ENCODE measurements at places on chromosomes 5 and 9. TPM values are rescaled to one million over a fixed set of nuclear protein-coding genes. Genes with fewer than 3 reads are reported as not detected.
A peak's percentile ranks its signal among the peaks of the same experiment; 100 is the strongest.

DNA sequence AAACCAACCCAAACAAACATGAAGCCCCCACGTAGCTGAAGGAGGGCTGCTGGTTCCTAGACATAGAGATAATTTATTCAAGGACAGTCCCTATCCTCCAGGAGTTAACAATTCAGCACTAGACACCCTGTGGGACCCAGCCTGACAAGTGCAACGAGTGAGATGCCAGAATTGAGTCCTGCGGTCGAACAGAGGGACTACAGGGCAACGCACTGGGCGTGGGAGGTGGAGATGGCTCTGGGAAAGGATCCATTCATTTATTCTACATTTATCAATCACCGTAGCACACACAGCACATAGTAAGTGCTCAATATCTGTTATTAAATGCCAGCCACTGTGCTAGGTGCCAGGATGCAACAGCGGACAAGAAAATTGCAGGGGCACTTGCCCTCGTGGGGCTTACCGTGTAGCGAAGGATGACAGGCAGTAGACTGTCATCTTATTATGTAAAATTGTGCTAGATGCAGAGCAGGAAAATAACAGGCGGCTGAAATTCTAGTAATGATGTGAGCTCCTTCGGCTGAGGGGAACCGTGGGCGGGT lies 855 bp upstream of the ARHGAP26 start:
- no peak for DNase-seq

DNA sequence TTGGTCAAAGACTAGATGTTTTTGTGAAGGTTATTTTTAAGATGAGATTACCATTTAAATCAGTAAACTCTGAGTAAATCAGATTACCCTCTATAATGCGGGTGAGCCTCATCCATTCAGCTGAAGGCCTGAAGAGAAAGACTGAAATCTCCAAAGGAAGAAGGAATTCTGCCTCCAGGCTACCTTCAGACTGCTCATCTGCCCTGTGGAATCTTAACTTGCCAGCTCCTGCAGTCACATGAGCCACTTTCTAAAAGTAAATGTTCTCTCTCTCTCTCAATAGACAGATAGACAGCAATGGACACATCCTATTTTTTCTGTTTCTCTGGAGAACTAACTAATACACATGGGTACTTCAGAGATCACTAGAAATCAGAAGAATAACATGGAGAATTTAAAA lies 182.8 kb downstream of the CFAP90 start:
- DNase-seq: no peak

INSL4 gene
- total RNA-seq: not detected

MRNIP gene
- 33.9 TPM for total RNA-seq

GRCh38 chr9:13628526-13628925 lies 349.0 kb upstream of the MPDZ start:
- no peak for DNase-seq

TLX3 gene
- 5.2 TPM for total RNA-seq

DNA sequence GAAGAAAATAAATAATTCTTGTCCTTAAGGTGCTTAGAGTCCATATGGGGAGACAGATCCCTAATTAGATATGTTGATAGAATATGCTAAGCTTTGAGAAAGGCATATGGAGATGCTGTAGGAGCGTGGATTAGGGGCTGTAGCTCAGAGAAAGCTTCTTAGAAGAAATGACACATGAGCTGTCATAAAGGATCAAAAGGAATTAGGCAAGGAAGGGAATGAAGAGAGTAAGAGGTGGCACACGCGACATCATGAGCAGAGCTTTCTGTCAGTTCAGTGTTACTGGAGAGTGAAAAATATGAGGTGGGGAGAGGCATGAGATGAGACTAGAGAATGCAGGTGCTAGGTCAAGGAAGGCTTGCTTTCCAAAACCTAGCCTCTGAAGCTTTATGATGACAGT lies 118.6 kb downstream of the KIAA0825 start:
- no peak for DNase-seq

SLC25A2 gene
- total RNA-seq: 0.36 TPM

GAS1 gene
- 19.6 TPM for total RNA-seq

GALNT12 gene
- total RNA-seq: 10.3 TPM

EIF4EBP3 gene
- total RNA-seq: not detected

DMRTA1 gene
- 0.91 TPM for total RNA-seq

GRCh38 chr9:120484162-120484561 lies 95.8 kb downstream of the CDK5RAP2 start:
- no peak for DNase-seq

GRCh38 chr5:157443041-157443549 lies 16.9 kb upstream of the NIPAL4 start:
- DNase-seq: no peak

DNA sequence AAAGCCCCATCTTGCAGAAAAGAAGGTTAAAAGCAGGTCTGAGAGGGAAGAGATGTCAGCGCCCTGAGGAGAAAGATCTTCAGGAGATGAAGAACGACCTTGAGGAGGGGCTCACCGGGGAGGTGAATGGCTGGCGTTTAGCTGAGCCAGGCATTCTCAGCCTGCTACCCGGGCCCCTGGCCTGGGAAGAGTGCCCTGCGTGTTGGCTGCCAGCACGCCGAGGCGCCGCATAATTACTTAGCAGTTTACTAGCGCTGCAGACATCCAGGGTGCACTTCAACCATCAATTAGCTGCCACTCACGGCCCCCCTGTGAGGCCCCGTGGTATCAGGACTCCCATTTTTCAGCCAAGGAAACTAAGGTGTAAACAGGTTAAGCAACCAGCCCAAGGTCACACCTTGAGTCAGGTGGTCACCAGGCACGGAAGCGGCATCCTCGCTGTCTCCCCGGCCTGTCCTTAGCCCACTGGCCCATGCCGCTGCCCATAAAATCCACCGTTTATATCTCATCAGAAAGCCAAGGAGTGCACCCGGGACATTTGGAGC lies 551.9 kb downstream of the BNC2 start:
- no peak for DNase-seq

DNA sequence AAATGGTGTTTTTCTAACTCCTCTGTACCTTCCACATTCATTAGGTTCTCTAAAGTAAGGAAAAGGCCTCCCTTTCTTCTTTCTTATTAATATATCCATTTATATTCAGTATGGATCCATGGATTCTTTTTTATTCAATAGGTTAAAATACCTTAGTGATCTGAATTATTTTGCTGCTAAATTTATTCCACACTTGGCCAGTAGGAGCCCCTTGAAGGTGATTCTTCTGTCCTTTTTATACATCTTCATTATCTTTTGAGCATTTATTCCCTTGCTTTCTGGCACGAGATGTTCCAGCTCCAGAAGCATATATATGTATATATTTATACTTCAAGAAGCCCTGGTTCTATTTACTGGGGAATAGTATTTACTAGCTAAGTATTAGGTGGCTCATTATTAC lies 311.8 kb upstream of the SGCD start:
- DNase-seq: no peak

ADGRD2 gene
- 1.5 TPM for total RNA-seq

ST8SIA4 gene
- 36.2 TPM for total RNA-seq

DNA sequence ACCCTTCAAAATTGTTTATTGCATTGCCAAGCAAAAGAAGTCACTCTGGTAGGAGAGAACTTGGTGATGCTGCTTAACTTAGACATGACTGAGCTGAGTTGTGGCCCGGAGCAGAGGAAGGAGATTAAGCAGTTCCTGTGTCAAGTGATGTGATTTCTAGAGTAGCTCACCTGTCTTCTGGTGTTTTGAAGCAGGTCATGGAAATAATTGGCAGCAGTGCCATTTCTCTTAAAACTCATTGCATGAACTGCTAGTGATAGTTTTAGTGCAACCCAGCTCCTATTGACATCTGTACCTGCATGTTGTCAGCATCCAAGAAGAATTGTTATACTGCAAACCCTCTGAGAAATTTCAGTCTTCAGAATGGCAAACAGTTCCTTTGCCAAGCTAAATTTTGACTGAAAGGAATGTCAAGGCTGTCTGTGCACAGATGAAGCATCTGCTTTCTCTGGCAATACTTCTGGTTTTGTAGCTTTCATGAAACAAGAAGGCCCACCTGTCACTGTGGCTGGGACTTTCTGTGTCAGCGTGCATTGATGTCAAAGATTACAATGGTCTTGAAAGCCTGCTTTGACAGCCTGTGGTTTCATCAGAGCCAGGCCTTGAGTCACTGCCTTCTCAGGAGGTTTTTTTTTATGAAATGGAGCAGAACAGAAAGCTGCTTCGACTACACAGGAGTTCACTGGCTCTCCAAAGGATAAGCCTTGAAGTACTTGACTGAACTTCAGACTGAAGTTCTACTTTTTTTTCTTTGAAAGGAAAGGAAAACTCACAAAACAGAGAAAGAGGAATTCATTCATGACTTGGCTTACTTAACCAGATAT lies 90.6 kb downstream of the RALGPS1 start:
- DNase-seq: peak; percentile 68

GRCh38 chr5:124264499-124264898 lies 481.9 kb downstream of the ZNF608 start:
- DNase-seq: no peak

PFN3 gene
- total RNA-seq: not detected

- DNase-seq: no peak
These were observed 74.7 kb downstream of the TMEM161B start for GRCh38 chr5:88193896-88194295.

DNA sequence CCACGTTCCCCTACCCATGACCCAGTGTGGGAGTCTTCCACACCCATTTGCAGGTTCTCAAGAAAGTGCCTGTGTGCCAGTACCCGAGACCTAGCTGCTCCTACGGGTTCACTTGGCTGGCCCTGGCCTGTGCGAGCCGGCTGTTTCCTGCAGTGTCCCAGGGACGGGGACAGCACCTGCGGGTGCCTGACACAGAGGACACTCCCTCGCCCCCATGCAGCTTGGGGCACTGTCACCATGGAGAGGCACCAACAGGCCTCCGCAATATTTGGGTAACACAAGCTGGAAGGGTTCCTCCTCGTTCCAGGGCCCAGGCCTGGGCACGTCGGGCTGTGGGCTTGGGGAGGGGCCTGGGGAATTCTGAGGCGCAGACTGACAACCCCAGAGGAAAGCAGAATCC lies 41.4 kb downstream of the DUSP1 start:
- no peak for DNase-seq

GRCh38 chr5:170360709-170361108 lies 28.5 kb downstream of the KCNMB1 start:
- DNase-seq: no peak

DNA sequence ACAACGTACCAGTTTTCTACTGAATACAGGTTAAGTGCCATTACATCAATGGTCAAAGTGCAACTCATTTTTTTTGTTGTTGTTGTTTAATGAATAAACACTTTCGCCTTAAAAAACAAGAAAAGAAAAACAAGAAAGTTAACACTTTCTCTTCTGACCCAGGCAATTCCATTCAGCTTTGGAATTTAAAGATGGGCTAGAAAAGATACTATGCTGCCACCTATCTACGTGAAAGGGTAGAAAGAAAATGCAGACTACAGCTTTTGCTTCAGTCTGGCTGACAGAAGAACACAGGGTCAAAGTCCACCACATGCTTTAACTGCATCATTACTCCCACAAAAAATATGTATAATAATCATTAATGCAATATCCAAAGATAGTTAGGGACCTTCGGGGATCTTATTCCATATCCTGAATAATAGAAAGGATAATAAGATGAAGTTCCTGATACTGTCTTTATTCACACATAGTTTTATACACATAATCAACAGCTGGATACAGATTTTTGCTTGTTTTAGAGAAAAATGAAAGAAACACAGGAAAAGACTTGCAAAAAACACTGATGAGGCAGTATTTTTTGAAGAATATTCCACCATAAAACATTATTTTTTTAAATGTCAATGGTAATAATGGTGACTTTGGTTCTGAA lies 40.4 kb downstream of the ZDHHC21 start:
- DNase-seq: peak; percentile 23

- DNase-seq: no peak
These were observed 25.3 kb upstream of the LRRTM2 start for GRCh38 chr5:138900281-138900965.

GRCh38 chr5:135131801-135132680 lies 98.0 kb upstream of the PITX1 start:
- DNase-seq: no peak

DNA sequence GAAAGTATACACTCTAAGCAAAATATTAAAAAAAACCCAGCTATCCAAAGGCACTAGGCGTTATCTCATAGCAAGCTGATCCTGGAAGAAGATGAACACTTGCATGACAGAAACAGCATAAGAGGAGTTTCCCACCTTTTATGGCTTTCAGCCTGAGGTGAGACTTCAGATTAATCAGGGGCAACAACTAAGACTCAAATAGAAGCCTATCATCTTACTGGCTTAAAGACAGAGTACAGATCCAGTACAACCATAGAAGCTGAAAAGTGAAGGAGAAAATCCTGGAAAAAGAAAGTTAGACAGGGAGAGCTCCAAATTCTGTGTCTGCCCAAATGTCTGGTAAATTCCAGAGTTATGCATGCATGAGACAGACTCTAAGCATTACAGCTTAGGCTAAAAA lies 360.8 kb upstream of the KCNN2 start:
- DNase-seq: no peak

OSMR gene
- total RNA-seq: 6.8 TPM

FOXD4L6 gene
- total RNA-seq: 0.36 TPM

PCDHA9 gene
- total RNA-seq: 22.7 TPM

GRCh38 chr9:22446589-22446949 lies at the start of gene DMRTA1:
Gene DMRTA1, plus strand, starts transcription at chr9:22446824. Its CDS starts 242 bp downstream, at chr9:22447066.
- peak; percentile 24 for DNase-seq

THBS4 gene
- total RNA-seq: 4.9 TPM

SLC34A1 gene
- not detected for total RNA-seq

DELE1 gene
- total RNA-seq: 50.6 TPM

DNA sequence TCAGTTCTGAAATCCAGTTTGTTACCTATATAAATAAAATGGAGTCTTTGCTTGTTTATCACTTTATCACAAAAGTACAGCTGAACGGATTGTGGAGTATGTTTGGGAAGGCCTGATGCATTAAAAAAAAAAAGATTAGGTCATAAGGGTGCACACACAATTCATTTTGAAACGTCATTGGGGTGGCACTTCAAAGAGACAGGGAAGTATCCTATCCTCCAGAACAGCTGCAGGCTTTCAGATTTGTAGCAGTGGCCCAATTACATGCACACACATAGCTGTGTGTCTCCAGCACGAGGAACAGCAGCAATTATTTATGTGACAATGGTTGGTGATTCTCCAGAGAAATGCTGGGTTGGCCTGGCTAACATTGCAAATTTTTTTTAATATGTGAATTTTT lies 46.8 kb upstream of the FER start:
- no peak for DNase-seq

- DNase-seq: no peak
These were observed 49.1 kb downstream of the SUSD1 start for GRCh38 chr9:112125951-112126388.

GRCh38 chr9:124869466-124869985 lies 7.6 kb downstream of the ARPC5L start:
- no peak for DNase-seq

- no peak for DNase-seq
These were observed 110.9 kb upstream of the LPAR1 start for GRCh38 chr9:111149018-111149759.

- DNase-seq: no peak
These were observed 76.1 kb downstream of the ARRDC3 start for GRCh38 chr5:91307048-91307447.

Data from cerebellum (tissue), 4 donors.